ENCODE measurements at places on chromosomes 11 and 22.

GRCh38 chr11:30333405-30333804 is 10.5 kb downstream of the ARL14EP start:
- no peak for DNase-seq

- no peak for DNase-seq
Measured at GRCh38 chr11:115649461-115649860, 145.2 kb upstream of the CADM1 start.

- no peak for DNase-seq
Measured at GRCh38 chr11:4065601-4066377, 28.8 kb upstream of the RRM1 start.

DNA sequence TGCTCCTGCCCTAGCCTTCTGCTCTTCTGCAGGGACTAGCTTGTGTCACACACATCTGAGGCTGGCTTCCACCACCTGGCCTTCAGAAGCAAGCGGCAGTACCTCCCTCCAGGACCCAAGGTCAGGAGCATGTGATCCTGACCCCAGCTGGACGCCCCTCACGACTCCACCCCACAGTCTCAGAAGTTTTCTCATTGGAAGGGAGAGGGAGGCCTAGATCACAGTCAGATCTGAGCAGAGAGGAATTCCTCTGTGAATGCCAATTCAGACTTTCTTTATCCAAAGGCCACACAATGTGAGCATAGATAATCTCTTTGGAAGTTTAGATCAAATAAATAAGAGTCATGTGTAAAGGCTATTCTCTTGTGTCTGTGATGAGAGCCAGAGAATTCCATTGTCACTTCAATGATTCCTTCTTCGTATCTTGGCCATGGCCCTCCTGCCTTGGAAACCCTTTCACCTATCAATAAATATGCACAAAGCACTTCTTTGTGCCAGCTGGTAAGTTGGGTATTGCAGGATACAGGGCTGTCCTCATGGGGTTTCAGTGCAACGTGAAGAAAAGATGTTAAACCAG is 142.9 kb downstream of the SNX19 start:
- DNase-seq: no peak

GRCh38 chr11:131763193-131763890 is 392.9 kb downstream of the NTM start:
- DNase-seq: no peak

DNA sequence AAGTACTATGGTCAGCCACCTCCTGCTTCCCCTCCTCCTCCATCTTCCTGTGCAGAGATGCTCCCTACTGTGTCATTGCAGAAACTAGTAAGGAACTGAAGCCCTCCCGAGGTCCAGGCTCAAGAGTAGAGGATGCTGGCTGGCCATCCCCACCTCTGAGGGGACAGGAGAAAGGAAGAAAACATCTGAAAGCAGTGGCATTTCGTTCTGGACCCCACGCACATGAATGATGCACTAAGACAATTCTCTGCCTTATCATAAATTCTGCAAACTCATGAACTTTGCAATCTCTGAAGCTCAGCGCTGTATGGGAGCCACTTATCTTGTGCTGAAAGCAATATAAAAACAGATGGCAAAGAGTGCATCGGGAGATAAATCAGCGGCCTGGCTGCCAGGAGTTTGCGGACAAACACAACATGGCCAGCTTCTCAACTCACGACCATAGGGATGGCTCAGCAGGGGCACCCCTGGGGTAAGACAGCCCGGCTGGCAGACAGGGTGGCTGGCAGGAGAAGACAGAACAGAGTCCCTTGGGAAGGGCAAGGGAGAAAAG is 306.4 kb downstream of the NXPE2 start:
- no peak for DNase-seq

DNA sequence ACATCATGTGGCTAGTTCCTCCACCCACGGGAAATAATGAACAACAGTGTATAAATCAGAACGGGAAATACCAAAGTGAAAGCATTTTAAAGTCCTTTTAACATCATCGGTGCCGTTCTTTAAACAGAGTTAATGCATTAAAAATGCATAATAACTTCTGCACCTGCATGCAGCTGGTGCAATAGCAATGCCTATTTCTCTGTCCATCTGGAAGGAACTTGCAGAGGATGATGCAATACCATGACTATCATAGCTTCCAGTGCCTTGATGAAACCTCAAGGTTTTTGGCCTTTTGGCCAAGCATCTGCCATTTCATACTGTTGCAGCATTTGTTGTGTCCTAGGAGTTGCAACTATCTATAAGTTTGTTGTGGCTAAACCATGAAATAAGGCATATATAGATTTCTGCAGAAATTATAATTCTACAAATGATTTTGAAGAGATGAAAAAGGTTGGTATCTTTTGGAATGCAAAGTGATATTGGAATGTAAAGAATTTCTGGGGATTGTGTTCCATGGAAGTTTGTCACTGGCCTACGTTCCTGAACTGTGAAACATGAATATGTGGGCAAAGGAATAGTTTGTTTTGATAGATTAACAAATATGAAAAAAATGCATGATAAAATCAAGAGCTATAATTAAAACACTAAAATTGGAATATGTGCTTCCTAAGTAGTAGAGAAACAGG is 9.8 kb upstream of the EIF3F start:
- peak; percentile 41 for DNase-seq

GRCh38 chr11:74256378-74257133 is 54.9 kb downstream of the P4HA3 start:
- DNase-seq: no peak

GRCh38 chr11:104908186-104908531 is 9.9 kb upstream of the CASP12 start:
- no peak for DNase-seq

DNA sequence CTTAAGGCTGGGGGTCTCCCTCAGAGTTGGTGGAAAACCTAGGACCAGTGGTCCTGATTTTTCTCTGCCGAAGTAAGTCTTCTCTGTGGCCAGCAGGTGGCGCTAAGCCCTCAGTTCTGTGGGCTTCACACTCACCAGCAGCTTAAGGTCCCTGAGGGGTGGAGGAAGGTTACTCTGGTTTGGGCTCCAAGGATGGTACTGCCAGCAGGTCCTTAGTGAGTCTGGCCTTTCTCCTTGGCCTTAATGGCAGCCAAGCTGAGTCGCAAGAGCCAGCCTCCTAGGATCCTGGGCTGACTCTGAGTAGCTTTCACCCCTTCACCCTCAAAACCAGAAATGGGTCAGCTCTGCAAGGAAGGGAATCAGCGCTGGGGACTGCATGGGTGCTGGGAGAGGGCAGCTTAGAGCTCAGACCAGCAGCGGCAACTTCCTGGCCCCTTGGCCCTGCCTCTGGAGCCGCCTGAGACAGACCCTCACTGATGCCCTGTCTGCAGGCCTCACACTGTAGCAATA is 4.4 kb downstream of the KCNJ11 start:
- peak; percentile 69 for DNase-seq

DNA sequence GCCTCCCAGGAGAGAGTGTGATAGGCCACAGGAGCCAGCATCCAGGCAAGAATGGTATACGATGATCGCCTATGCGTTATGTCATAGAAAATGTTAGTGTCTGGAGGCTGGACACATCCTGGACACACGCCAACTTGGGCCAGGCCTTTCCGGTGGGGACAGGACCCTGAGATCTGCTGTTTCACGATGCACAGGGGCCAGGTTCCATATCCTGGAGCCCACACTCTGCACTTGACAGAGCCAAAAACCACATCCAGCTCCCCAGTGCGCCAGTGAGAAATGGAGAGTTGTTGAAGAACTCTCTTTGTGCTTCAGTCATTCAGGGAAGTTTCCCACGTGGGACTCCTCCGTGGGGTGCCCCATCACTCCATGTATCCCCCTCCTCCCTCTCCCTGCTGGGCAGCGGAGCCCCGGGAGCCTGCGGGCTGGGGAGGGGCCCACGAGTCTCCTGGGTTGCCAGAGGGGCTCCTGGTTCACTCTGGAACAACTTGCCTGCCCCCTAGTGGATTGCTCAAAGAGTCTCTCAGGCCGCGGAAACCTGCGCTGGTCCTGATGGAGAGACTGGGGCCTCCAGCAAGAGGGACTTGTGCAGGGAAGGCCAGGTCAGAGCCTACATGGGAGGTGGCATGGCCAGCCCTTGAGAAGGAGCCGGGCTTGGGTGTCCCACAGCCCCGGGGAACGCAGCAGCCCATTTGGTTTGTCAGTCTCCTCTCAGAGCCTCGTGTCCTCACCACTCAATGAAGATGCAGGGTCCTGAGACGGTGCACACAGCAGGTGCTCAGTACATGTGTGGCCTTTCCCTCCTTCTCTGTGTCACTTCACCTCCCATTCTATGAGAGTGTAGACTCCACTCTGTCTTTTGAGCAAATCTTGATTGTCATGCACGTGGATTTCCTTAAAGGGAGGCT is 10.2 kb upstream of the LRRC32 start:
- DNase-seq: peak; percentile 85

GRCh38 chr11:92812841-92813240 is 156.6 kb upstream of the MTNR1B start:
- no peak for DNase-seq

All from AG08396 (cell line).